Activated CD8-positive, alpha-beta T cell treated with anti-CD3 and anti-CD28 coated beads, Interleukin-2, amount 10 ng/mL, durations not matched to agents 7 days and 5 days (primary cell): ENCODE measurements at places on chromosomes 5 and 9. TPM values are rescaled to one million over a fixed set of nuclear protein-coding genes. Genes with fewer than 3 reads are reported as not detected.

PRRC1 gene
- 36.0 TPM for total RNA-seq

ATP10B gene
- not detected for total RNA-seq

PCDHGB3 gene
- total RNA-seq, result 0.16 TPM

RGS3 gene
- 68.9 TPM for total RNA-seq

LCN9 gene
- not detected for total RNA-seq

TMEM174 gene
- not detected for total RNA-seq

FOXD4L6 gene
- not detected for total RNA-seq

SLCO6A1 gene
- total RNA-seq, result not detected

IFNA21 gene
- total RNA-seq, result not detected

PAPPA gene
- total RNA-seq, result not detected

CDH9 gene
- total RNA-seq, result not detected

IL3 gene
- not detected for total RNA-seq

ARHGAP26 gene
- 25.4 TPM for total RNA-seq

LCP2 gene
- total RNA-seq, result 386 TPM

GAS1 gene
- total RNA-seq, result 0.18 TPM
